ENCODE measurements at places on chromosomes 12 and 14.

DNA sequence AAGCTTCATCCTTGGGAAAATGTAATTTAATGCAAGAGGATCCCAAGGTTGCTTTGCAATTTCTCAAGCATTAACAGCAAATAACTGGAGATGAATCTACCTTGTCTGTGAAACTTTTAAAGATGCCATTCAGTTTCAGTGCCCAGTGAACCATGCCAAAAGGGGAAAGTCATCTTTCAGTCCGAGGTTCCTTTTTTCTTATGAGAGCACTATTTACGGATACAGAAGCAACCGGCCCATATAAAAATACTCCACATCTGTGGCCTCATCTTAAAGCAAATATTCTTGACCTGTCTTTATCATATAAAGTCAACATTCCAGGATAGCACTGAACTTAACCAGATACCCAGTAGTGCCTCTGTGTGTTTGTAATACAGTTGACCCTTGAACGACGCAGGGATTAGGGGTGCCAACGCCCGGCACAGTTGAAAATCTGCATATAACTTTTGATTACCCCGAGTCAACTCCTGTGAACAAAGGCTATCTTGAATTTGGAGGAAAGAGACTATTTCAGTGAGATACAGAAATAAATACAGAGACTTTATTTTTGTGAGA, 209.4 kb downstream of the PCNX1 start:
- DNase-seq: no peak

- no peak for DNase-seq
Observed at GRCh38 chr14:33833706-33834465, 117.0 kb downstream of the EGLN3 start.

DNA sequence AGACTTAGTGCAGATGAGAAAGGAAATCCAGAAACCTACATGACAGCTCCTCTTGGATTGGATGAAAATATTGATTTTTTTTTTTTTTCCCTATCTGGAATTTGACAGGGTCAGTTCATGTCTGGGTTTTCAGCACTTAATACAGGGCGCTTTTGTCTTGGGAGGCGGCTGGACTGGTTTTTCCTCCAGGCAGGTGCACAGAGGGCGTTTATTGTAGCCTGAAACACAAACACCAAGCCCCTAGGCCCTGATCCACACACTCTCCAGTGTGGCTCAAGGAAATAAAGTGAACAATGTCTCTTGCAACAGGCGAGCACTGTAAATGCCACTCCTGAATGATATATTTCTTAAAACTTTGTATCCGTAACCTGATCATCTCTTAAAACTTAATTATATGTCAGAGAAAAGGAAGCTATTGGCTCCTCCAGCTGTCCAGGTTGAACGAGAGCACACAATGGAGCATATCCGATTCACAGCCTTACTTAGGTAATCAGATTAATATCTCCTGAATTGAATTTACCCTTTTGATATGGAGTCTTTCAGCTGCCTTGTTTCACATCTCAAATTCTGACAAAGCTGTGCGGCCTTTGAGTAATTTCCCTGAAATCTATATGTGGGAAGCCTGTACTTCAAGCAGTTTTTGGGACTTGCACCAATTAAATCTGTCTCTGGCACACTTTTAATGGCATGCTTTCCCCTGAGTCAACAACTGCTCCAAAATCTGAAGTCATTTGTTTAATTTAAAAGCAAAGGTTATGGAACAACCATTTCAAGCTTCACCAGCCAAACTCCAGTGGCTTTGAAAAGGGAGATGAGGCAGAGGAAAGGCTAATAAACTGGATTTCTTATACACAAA, 485.7 kb downstream of the ZFP36L1 start:
- no peak for DNase-seq

DNA sequence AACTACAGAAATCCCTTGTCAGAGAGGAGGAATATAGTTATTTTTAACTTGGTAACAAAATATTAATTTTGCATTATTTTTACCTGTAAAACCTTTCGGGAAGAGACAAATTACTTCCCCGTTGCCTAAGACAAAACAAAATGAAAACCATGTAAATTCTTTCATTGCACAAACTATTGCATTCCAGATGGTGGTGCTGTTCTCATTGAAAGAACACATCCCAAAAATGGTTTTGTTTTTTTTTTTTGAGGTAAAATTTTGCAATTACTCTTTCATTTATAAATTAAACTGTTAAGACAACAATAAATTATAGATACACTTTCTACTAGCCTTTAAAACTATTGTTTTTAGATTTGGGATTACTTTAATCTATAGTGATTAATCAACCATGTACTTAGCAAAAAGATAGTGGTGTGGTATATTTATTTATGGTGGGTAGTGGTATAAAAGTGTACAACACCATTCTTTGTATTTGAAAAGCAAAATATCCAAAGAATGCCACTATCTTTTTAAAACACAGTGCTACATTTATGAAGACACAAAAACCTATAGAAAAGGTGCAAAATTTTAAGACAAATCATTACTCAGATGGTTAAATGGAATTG, 115.5 kb downstream of the SLC38A1 start:
- DNase-seq: no peak

DNA sequence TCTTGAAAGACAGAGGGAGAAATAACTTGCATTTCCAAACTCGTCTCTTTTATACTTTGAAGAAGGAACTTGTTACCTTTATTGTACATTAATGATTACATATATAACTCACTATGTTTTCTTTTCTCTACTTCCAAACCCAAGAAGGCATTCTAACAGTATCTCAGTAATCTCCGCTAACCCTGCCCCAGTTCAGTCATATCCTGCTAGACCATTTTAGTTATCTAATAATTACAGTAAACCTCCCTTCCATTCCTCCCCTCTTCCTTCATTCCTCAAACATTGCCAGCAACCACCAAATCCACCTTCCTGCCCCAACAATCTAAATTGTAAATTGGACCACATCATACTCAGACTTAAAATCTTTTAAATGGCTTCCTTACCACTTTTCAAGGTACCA, 30.6 kb downstream of the STK38L start:
- DNase-seq: no peak

- DNase-seq: no peak
Observed at GRCh38 chr12:115095073-115095748, 411.2 kb upstream of the TBX3 start.

DNA sequence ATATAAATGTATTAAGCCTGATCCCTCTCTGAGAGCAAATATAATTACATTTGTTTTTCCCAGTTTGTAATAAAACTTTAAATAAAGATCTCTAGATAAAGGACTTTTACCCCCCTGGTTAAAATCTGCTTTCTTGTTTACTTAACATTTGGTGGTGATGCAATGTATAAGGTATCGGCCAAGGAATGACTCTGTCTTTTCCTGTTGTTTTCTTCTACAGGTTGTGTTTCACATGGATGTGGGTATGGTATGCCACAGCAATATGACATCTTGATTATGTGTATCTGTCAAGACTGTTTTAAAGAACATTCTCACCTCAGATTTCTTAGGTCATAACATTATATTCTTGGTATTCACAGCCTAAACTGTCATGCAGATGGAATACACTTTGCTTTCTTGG, 210.6 kb upstream of the NOVA1 start:
- DNase-seq: no peak

- no peak for DNase-seq
Observed at GRCh38 chr14:71566276-71566675, 366.0 kb upstream of the RGS6 start.

DNA sequence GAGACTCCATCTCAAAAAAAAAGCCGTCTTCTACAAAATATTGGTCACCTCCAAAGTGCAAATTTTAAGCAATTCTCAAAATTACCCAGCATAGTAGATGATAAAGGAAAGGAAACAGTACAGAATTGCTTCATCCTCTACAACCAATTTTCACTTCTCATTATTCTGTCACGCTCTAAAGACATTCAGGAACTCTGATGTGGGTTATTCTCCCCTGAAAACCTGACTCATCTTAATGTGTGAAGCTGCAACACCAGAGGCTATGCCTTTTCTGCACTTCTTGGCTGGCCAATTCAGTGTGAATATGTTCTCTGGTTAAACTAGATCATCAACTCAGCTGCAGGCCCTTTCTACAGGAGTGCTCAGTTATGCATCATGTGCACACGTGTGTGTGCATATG, 11.0 kb downstream of the PTGER2 start:
- no peak for DNase-seq

GRCh38 chr14:34051966-34052657, 101.2 kb upstream of the EGLN3 start:
- no peak for DNase-seq

- no peak for DNase-seq
Observed at GRCh38 chr14:96400495-96400894, 8.6 kb downstream of the AK7 start.

- no peak for DNase-seq
Observed at GRCh38 chr14:61470261-61470960, 149.0 kb downstream of the PRKCH start.

DNA sequence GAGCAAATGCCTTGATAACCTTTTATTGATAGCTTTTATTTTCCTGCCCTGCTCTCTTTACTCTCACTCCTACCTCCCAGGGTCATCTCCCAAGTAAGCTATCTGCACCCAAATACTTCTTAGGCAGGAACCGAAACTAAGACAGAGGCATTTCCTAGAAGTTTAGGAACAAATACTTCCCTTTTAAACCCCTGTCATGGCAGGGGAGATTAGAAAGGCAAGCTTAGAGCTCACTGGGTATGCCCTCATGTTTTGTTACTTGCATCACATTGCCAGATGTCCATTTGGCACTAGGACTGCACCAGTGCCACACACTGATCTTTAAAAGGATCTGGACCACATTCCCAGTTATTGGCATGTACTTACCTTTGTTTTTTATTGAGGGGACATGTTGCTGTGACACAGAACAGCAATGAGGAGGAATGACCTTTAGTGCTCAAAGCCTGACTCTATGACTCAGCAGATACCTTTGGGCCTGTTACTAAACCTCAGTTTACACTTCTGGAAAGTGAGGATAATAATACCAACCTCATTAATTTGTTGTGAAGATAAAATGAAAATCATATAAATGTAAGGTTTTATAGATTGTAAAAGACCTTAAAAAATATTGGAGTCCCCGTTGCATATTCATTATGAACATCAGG, 40.9 kb upstream of the MBIP start:
- DNase-seq: no peak

- DNase-seq: no peak
Observed at GRCh38 chr14:95234426-95234825, 77.1 kb upstream of the DICER1 start.

GRCh38 chr12:119828300-119828699, 48.8 kb downstream of the CIT start:
- DNase-seq: no peak

- no peak for DNase-seq
Observed at GRCh38 chr12:4372653-4373052, 6.9 kb downstream of the FGF23 start.

GRCh38 chr12:7096979-7097378, 4.7 kb upstream of the C1R start:
- no peak for DNase-seq

GRCh38 chr12:48774516-48774915, 14.4 kb downstream of the ADCY6 start:
- DNase-seq: no peak

- no peak for DNase-seq
Observed at GRCh38 chr14:97594306-97594705, 797.1 kb downstream of the VRK1 start.

DNA sequence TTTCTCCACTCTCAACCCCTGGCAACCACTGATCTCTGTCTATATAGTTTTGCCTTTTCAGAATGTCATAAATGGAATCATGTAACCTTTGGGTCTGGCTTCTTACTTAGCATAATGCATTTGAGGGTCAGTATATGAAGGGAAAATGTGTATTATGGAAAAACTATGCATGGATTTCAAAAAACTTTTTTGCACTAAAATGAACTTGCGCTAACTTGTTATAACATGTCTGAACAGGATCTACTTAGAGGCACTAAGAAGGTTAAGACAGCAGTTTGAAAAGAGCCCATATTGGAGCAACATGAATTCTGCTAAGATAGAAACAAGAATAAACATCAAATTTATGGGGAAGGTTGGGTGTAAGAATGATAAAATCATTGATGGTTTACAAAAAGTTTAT, 29.1 kb downstream of the SLC39A9 start:
- DNase-seq: no peak

DNA sequence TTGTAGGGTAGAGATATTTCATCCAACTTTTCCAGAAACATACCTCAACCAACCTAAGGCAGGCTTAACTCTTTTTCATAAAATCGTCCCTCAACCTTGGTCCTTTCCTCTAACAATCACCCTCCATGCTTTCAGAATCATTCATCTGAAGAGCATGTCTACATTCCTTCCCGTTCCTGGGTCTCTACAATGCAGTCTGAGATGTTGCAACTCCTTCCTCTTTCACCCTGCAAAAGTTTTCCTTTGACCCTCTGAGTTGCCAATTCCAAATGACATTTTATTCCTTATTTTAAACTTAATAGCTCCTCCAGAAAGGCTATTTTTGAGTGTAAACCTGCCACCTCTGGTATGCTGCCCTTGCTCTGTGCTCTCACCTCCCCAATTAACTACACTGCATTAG, 16.7 kb downstream of the SLC7A7 start:
- no peak for DNase-seq

DNA sequence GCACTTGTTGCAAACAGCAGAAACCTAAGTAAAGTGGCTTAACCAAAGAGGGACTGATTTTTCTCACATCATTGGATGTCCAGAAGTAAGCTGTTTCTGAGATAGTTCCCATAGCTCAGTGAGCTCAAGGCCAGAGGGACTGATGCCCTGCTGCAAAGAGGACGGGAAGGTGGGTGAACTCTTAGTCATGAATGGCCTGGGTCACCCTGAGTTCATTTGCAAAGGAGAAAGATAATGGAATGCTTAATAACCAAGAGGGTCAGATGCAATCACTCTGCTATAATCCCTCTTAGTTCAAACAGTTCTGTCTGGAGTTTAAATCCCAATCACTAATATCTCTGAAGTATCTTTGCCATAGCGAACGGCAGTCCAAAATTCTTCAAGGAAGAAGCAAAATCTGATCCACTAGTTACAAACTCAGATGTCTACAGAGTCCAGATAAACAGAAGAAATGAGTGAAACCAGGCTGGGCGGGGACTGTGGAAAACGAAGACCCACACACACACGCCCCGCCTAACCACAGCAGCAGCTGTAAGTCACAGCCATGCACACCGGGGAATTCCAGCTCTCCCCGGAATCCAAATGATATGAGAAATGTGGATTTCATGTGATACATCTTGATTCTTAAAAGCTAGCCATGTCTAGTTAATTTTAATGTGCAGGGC, 289.5 kb downstream of the TMEM132D start:
- DNase-seq: no peak

GRCh38 chr12:68356986-68357385, 24.8 kb upstream of the MDM1 start:
- DNase-seq: no peak

DNA sequence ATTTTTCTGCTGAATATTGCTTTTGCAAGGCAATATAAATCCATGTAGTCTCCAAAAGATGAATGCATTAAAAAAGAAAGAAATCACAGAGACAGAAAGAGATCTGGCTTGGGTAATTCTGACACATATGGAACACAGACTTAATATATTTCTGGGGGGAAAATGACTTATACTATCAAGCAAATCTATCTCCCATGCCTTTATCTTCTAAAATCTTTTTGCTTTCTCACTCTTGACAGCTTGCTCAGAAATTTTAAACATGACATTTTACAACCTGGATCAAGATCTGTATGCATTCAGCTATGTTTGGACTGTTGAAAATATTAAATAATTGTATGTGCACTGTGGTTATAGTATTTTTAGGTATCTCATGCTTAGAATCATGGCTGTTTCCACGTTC, 73.0 kb downstream of the KITLG start:
- DNase-seq: no peak

All from stimulated activated CD4-positive, alpha-beta T cell treated with anti-CD3 and anti-CD28 coated beads, Interleukin-2, amount 100 ng/mL, for 24 hours (primary cell).